ENCODE measurements at places on chromosomes 4 and X.

- no peak for DNase-seq
Observed at GRCh38 chr4:37601531-37601930, 84.6 kb downstream of the RELL1 start.

DNA sequence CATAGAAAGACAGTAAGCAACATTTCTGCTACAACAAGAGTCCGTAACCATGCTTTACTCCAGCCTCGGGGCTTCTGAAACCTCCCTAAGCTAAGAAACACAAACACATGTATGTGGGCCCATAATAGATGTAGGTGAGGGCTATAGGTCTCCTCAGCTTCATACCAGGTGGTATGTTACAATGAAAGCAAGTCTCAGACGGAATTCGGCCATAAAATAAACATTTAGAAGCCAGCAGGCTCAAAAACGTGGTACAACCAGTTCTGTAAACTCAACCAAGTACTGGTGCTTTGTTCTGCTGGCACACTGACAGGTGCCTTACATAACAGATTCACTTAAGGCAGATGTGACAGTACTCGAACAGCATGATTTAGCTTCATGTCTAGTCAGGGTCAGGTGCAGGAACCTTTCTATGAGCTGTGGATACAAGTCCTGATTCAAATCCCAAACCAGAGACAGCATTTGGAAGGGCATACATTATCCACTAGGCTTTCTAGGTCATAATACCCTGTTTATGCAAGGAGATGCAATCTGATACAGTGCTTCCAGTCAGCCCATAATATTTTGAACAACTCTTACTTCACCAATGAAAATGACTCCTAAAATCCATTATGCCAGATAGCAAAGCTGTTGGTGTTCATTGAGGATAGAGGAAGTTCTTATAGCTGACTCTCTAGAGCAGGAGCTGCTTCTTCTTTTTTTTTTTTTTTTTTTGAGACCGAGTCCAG lies 113.8 kb upstream of the ENPP6 start:
- no peak for DNase-seq

GRCh38 chr4:74374561-74375327 lies 9.8 kb downstream of the EREG start:
- DNase-seq = no peak

DNA sequence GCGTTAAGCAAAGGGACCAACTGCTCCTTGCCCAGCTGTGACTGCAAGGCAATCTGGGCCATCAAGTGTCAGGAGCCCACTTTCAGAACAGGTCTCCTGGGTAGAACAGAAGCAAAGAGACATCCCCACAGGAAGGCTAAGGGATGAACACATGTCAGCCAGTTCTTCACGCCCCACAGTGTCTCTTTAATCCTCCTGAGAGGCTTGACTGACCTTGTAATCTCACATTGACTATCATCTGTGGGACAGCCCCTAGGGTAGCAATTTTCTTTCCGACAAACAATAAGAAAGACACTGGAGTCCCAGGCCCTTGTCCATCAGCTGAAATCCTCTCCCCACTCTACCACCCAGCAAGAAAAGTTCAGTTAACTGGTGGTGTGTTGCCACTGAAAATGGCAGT lies 1.0 kb downstream of the CHRDL1 start:
- DNase-seq = no peak

GRCh38 chr4:23279377-23279986 lies 586.7 kb downstream of the GBA3 start:
- no peak for DNase-seq

DNA sequence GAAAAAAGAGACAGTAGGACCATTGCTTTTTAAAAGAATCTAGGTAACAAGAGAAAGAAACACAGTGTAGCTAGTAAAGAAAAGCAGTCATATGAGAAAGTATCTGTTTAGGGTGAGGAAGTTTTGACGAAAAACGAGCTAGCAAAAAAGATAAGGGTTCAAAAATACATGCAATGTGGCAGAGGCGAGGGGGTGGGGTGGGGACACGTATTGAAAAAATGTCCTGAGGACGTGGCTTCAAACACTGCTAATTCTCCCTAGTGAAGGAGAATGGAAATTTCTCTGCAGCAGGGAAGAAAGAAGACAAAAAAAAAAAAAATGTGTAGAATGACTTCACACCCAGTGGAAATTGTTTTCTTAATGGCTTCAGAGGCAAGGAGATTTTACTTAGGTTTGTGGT lies 856.4 kb upstream of the INTU start:
- DNase-seq = no peak

- DNase-seq = no peak
Observed at GRCh38 chr4:73710094-73710493, 30.3 kb upstream of the CXCL8 start.

DNA sequence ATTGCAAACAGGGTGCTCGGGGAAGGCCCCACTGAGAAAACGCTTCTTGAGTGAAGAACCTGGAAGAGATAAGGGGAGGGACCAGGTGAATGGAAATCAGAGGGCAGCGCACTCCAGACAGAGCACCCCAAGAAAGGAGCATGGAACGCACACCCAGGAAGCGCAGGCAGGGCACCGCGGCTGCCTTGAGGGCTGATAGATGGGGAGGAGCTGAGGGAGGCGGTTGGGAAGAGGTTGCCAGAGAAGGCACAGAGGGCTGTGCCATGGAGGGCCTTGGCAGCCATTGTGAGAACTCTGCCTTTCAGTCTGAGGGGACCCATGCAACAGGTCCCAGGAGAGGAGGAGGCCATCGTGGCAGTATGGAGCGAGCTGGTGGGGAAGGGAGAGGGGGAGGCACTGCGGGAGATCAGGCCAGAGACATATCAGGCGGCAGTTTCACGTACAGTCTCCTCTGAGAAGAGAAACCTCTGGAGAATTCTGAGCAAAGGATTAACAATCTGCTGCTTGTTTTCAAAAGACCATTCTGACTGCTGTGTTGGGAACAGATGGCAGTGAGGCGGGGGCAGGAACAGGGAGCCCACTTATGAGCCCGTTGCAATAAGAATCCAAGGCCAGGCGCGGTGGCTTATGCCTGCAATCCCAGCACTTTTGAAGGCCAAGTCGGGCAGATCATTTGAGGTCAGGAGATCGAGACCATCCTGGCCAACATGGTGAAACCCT lies 83.7 kb downstream of the PCYT1B start:
- no peak for DNase-seq

GRCh38 chr4:155705664-155706063 lies 39.0 kb downstream of the GUCY1A1 start:
- no peak for DNase-seq
